ENCODE measurements at places on chromosomes 7 and 10.

DNA sequence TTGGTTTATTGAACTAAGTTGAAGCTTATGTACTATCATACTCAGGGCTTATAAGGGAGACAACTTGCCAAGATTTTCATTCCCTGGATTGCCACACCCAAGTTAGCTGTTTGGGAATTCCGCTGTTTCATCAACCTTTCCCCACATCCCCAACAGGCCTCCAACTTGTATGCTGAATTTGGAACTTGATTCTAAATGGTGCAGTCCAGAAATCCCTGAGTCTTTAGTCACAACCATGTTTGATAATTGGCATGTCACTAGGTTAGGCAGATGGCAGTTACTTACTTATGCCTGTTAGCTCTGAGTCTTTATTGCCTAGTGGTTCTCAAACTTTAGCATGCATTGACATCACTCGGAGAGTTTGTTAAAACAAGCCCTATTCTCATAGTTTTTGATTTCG, 135.4 kb upstream of the PRPS1L1 start:
- DNase-seq, result peak; percentile 30

DNA sequence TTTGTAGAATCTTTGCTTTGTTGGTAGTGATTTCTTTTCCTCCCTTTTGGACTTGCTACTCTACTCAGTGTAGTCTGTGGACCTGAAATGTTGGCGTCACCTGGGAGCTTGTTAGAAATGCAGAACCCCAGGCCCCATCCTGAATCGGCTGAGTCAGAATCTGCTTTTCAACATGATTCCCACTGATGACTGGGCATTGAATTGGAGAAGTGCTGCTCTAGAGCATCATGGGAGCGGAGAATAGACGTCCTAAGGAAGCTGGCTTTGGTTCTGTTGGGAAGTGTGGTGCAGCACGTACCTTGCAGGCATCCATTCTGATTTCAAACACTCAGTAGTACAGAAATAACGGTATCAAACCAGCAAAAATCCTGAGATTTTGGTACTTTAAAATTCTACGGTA, 54.7 kb downstream of the RBM33 start:
- peak; percentile 26 for DNase-seq

- DNase-seq, result no peak
Measured at GRCh38 chr10:127535802-127536515, 13.2 kb upstream of the NPS start.

- peak; percentile 10 for DNase-seq
Measured at GRCh38 chr7:107644309-107644974, 16.2 kb upstream of the SLC26A4 start.

DNA sequence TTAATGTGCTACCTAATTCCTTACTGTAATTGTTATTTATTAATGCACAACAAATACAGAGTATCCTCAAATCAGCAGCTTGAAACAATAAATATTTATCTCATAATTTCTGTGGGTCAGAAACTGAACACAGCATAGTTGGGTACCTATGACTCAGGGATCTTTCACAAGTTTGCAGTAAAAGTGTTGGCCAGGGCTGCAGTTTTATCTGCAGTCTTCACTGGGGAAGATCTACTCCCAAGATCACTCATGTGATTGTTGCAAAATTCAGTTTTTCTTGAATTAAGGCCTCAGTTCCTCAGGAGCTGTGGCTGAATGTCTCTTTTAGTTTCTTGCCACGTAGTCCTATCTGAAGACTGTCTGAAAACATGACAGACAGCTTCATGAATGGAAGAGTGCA, 237.8 kb downstream of the ZWINT start:
- no peak for DNase-seq

- DNase-seq, result no peak
Measured at GRCh38 chr10:32386623-32387260, 39.8 kb upstream of the EPC1 start.

GRCh38 chr10:124703778-124704427, 40.3 kb downstream of the FAM53B start:
- no peak for DNase-seq

DNA sequence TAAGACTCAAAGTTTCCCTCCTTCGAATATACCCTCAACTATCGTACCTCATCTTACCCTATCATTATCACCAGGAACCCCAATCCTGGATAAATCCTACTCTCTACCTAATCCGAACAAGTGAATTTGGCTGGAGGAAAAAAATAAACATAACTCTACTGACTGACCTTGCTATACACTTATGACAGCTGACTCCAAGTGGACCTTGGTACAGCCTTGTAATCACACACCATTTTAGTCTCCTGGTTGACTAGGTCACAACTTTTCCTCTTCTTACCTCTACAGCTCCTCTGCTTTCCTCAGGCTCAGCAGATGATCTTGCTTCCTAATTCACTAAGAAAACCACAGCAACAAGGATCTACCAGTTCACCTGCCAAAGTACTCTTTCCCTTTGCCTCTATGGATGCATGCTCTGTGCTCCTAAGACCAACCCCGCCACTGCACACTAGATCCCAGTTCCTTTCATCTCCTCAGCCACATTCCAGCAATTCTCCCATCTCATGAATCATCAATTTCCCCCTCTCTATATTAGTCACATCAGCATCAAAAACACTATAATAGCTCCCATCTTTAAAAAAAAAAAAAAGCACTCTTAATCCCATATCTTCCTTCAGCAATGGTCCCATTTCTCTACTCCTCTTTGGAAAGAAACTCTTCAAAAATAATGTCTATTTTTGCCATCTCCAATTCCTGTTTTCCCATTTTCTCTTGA, 35.5 kb downstream of the COA1 start:
- no peak for DNase-seq

- DNase-seq, result no peak
Measured at GRCh38 chr7:134485203-134485602, 26.3 kb upstream of the AKR1B1 start.

GRCh38 chr7:4916113-4916512, 32.6 kb upstream of the RADIL start:
- no peak for DNase-seq

GRCh38 chr7:149880638-149881311, 7.0 kb downstream of the ATP6V0E2 start:
- peak; percentile 14 for DNase-seq

DNA sequence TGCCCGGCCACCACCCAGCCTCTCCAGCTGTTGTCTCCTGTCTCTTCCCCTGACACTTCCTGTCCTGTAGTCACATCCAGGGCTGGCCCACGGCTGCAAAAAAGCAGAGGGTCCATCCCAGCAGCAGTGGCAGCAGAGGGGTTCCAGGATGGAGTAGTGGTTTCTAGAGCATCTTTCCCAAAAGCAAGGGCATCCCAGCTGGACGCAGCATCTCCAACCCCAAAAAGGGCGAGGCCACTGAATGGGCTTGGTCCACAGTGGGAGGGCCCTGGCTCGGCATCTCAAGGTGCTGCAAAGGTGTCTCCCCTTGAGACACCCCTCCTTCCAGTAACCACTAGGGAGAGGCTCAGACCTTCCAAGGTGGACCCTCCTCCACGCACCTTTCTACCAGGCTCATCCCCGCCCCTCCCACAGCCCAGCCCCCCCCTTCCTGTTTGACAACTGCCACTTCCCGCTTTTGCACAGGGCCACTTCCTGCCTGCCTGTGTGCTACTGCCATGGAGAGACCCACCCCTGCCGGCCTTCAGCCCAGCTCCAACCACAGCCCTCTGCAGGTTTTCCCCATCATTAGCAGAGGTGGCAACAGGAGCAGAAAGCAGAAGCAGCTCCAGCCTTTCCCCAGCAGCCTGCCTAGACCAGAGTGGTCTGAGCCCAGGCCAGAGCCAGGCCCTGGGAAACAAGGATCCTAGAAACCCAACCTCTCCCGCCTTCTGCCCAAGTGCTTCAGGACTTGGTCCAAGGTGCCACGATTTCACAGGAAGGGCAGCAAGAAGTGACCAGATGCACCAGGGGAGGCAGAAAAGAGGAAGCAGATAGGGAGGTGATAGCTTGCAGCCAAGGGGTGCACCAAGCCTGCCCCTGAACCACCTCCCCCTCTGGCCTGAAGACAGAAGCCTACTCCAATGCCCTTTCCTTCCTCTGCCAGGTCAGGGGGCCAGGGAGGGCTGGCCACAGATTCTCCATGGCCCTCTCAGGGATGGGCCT, 8.6 kb downstream of the CAMK2G start:
- DNase-seq, result peak; percentile 70

- peak; percentile 83 for DNase-seq
Measured at GRCh38 chr7:141674171-141674671, 27.7 kb downstream of the DENND11 start.

DNA sequence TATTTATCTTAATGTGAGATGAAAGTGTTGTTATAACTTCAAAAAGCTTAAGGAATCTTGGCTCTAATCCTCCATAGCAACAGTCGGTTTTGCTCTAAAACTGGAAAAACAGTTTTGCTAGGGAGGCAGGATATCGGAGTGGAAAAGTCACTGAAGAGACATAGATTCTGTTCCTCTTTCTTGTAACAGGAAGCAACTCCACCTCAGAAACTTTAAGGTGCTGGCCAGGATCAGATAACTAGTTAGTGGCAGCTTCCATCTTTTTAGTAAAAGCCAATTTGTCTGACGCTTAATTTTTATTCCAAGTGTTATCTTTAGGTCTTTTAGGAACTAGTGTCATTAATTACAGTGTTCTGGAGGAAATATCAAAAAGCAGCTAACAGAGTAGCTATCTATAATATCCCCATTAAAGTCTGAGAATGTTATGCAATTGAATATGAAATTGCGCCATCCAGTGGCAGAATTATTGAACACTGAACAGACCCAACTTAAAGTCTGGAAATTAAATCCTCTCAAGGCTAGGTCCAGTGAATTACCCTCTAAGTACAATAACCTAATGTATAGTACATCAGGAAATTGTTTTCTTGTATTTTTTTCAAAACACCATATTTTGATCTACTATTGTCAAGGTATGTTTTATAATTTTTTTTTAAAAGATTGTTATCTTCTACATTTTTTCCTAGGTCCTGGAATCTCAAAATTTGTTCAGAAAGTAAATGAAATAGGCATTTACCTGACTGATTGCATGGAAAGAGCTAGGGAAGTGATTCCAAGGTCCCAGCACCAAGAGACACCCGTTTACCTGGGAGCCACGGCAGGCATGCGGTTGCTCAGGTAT, 65.9 kb upstream of the CC2D2B start:
- peak; percentile 84 for DNase-seq

GRCh38 chr10:95346715-95347401, 56.1 kb upstream of the PDLIM1 start:
- DNase-seq, result no peak

- peak; percentile 5 for DNase-seq
Measured at GRCh38 chr7:90689260-90689659, 93.1 kb downstream of the CDK14 start.

DNA sequence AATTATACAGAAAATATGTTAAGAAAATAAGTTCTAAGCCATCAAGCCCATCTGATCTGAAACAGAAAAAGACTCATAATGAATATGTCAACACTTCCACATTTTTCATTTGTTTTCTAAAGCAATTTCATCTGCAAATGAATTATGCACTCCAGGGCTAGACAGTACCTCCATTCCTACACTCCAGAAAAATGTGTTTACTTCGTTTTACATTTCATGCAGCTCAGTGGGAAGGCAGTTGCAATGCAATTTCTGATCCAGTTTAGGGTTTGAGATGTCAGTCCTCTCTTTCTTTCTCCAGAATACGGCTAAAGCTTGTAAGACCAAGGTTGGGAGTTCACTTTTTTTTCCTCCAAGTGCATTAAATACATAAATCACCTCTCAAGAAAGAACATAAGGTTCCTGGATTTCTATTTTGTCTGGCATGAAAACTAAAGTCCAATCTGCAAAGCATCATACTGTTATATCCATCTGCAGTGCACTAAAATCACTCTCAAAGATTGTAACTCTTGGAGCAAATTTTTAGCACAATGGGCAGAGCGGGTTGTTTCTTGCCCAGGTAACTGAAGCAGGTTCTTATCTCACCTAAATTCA, 348.8 kb upstream of the C7orf33 start:
- no peak for DNase-seq

Data from suppressor macrophage treated with lipopolysaccharide for 1 hour (primary cell).